ENCODE measurements at places on chromosomes 7 and 10.

DNA sequence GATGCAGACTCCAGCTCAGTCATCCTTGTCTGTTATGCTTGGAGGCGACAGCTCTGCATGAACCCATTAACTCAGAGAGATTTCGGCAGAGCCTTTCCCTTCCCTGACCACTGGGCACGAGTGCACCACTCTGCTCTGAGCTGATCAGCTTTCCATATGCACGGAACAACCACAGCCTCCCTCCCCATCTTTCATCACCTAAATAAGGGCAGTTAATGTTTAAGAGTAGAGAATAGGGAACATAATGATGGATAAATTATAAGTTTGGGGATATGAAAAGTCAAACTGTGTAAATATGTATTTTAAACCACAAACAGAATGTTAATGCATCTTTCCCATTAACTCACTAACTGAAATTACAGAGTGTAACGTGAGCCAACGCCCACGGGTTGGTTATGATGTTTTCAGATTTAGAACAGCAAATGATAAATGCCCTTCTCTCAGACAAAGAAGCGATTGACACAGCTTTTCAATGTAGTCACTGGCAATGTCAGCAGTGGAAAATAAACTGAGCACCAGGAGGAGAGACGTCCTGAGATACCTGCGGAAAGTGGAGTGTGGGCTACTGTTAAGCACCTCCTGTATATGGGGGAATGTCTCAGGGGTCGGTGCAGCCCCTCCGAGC, 658.2 kb downstream of the LRMDA start:
- DNase-seq, result no peak

- no peak for DNase-seq
Measured at GRCh38 chr7:1825897-1826741, 156.0 kb downstream of the ELFN1 start.

DNA sequence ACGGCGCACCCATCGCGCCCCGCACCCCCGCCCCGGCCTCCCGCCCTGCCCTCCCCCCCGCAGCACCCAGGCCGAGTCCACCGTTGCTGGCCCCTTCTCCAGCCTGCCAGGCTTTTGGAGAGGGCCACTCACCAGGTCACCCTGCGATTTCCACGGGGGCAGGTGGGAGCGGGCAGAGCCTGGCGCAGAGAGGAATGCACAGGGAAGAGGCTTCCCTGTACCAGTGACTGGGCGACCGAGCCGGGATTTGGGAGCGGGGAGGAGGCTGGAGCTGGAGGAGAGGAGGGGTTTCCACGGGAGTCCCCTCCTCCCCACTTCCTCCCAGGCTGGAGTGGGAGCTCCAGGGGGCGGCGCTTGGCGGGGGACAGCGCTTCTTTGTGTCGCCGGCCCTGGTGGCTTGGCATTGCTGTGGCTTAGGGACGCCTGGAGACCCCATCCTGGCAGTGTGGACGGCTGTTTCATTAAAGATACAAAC, 19.3 kb downstream of the TCAF1 start:
- no peak for DNase-seq

- DNase-seq, result peak; percentile 81
Measured at GRCh38 chr7:63899691-63900393, 98.8 kb upstream of the ZNF722 start.

- no peak for DNase-seq
Measured at GRCh38 chr7:140440593-140440992, 36.7 kb downstream of the RAB19 start.

DNA sequence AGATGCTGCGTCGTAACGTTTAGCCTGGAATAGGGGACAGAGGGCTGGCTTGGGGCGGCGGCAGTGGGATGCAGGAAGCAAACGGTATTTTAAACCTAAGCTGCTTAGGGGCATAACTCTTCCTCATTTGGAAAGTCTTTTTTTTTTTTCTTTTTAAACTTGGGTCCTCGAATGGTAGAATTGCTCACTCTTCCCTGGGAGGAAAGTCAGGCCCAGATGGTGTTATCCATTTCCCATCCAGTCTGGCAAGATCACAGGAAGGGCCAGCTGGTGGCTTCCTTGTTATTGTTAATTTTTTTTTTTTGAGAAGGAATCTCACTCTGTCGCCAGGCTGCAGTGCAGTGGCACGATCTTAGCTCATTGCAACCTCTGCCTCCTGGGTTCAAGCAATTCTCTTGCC, 56.6 kb downstream of the TMEM209 start:
- DNase-seq, result no peak

GRCh38 chr10:36516281-36516680, 609.1 kb upstream of the ANKRD30A start:
- no peak for DNase-seq

- no peak for DNase-seq
Measured at GRCh38 chr10:30775779-30776591, 146.4 kb upstream of the LYZL2 start.

DNA sequence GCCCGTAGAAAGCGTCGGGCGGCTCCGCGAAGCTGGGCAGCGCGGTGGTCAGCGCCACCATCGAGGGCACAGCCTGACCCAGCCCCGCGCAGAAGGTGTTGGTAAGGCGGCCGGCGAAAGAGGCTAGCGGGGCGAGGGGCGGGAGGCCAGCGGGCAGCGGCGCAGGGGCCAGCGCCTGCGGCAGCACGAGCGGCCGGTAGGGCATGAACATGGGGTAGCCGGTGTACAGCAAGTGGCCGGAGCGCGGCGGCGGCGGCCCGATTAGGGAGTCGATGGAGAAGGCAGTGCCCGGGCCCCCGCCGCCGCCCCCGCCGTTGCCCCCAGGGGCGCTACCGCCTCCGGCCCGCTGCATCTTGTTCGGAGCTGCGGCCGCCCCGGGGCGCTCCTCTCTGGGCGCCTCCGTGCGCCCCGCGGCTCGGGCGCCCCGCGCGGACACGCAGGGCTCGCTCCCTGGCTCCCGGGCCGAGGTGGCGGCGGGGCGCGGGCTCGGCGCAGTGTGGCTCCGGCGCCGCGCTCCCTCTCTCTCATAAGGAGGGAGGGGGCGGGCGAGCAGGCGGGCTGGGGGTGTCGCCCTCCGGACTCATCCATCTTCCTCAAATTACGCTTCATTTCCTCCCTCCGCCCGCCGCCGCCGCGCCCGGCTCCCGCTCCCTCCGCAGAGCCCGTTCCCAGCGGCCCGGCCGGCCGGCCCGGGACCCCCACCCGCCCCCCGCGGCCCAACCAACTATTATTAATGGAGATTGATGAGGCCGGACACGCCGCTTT, at the start of gene GBX1:
GBX1 (minus strand) TSS at position 498 of the 765 bp plus-strand sequence; CDS start at position 352, 146 bp downstream.
- peak; percentile 64 for DNase-seq

DNA sequence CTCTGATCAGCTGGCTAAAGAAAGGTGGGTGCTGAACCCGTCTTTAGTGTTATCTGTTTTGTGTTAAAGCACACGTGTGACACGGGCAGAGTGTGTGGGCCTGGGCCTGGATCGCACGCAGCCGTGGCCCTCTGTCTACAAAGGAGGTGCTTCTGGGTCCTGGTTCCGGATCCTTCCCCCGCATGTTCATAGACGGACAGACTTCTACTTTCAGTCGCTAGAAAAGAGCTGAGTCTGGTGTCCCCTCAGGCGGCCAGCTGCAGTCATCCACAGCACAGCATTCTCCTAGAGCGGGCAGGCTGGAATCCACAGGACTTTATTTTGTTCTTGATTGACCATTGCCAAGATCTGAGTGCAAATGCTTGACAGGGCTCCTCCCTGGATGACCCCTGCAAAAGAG, 134.4 kb downstream of the DLG5 start:
- DNase-seq, result no peak

DNA sequence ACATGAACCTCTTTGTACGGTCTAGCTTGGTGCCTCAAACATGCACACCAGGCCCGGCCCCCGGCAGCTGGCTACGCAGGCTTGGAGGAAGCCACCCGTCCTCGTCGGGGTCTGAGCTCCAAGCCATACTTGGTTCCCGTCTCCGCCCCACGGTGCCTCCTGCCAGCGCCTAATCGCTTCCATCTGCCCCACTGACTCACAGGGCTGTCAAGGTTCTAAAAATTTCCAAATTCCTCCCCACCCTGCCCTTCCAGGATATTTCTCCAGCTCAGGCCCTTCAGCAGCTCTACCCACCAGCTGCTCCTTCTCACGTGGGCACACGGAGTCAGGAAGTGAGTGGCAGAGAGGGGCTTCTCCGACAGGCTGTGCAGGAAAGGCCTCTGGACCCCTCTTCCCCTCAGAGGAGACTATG, 38.8 kb downstream of the TMEM270 start:
- no peak for DNase-seq

DNA sequence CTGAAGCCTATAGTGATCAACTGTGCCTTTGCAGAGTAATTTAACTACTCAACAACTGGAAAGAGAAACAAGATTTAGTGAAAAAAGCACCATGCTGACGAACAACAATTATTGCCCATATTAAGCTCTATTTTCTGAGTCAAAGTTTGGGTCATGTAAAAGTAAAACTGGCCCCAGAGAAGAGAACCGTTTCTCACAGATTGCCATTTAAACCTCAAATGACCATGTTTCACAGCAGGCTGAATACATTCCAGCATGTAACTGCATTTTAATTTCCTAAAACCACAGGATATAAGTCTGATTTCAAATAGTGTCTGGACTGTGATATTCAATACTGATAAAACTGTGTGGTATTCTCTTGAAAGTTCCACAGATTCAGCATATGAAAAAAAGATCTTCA, 140.7 kb downstream of the ATE1 start:
- DNase-seq, result no peak

DNA sequence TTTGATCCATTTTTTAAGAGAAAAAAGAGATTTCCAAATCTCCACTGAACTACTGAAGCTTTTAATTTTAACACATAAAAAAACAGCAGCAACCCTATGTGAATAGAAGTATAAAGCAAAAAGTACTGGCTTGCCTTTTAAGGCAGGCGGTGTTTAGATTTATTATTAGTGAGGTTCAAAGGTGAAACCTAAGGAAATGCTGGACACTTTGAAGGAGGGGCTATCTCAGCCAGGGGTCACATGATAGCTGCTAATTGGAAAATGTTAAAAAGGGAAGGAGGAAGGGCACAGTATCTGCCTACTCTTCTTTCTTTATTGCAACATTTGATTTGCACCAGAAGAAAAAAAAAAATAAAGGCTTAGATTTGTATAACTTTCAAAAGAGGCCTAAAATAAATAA, 183.8 kb downstream of the SKAP2 start:
- DNase-seq, result no peak

DNA sequence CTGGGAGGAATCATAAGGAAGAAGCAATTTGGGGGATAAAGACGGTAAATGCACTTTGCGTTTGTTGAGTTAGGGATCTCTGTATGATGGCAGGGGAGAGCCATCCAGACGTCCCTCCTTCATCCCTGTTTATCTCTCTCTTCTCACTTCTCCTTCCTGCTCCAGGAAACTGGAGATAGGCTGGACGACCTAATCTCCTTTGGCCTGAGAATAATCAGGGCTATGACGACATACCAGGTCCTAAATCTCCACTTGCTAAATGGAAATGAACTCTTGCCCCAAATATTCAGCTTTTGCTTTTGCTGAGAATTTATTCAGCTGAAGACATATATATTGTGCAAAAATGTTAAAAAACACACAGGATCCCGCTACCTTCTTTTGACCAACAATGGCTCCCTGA, 182.9 kb upstream of the INHBA start:
- DNase-seq, result no peak

GRCh38 chr10:110442746-110443145, 55.0 kb upstream of the DUSP5 start:
- DNase-seq, result no peak

GRCh38 chr7:148042935-148043631, 547.5 kb upstream of the C7orf33 start:
- DNase-seq, result peak; percentile 58

GRCh38 chr7:116101704-116102103, 71.1 kb upstream of the TFEC start:
- DNase-seq, result no peak

- no peak for DNase-seq
Measured at GRCh38 chr10:128073890-128074289, 52.3 kb downstream of the MKI67 start.
